ENCODE measurements at places on chromosomes 1 and 21.

DNA sequence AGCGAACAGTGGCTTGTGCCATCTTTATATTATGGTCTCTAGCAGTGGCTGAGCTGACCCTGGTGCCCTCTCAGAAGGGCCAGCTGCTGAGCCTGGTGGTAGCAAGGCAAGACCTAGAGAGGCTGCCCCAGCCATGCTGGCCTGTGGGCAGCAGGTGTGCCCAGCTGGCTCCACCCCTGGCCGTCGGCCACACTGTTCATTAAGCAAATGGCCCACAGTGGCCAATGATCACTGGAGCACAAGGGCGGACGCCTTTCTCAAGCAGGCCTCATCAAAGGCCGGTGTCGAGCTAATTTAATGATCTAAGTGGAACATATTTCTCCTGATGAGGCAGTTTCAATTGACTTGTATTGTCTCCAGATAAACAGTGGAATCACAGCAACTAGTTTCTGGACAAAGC, 89.4 kb downstream of the GRIK3 start:
- no peak for DNase-seq

DNA sequence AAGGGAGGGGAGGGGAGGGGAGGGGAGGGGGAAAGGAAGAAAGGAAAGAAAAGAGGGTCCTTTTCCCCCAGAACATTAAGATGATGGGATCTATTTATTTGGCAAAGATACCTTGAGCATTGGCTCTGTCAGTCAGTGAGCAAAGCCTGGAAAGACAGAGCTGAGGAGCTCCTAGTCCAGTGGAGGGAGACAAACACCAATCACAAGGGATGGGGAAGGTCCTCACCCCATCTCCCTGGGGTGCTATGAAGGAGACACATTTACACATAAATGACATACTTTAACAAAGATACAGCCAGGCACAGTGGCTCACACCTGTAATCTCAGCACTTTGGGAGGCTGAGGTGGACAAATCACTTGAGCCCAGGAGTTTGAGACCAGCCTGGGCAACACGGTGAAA, 154.9 kb upstream of the TIAM1 start:
- no peak for DNase-seq

DNA sequence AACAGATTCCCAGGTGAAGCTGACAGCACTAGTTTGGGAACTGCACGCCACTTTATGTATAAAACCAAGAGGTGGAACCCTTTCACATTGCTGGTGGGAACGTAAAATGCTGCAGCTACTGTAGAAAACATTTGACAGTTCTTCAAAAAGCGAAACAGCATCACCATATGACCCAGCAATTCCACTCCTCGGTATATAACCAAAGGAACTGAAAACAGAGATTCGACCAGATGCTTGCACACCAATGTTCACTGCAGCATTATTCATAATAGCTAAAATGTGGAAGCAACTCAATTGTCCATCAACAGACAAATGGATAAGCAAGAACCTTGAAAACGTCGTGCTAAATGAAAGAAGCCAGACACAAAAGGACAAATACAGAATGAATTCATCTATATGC, 17.5 kb downstream of the RSPH1 start:
- no peak for DNase-seq

GRCh38 chr1:223717695-223718363, 5.5 kb downstream of the CAPN2 start:
- no peak for DNase-seq

GRCh38 chr1:202656951-202657646, 53.2 kb downstream of the SYT2 start:
- DNase-seq = no peak

DNA sequence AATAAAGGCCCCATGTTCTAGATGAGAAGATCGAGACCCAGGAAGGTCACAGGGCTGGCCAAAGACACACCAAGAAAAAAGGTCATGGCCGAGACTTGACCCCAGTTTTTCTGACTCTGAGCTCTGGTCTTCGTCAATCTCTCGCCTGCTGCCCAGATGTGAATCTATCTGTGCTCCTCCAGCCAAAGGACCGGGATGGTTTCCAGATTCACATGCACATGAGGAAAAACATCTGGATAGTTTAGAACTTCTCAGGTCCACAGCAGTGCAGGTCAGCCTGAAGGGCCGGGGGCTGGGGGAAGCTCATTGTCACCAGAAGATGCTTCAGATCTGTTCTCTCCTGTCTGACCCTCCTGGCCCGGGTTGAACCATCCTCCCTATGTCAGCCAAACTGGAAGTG, 49.0 kb downstream of the KCNN3 start:
- no peak for DNase-seq

DNA sequence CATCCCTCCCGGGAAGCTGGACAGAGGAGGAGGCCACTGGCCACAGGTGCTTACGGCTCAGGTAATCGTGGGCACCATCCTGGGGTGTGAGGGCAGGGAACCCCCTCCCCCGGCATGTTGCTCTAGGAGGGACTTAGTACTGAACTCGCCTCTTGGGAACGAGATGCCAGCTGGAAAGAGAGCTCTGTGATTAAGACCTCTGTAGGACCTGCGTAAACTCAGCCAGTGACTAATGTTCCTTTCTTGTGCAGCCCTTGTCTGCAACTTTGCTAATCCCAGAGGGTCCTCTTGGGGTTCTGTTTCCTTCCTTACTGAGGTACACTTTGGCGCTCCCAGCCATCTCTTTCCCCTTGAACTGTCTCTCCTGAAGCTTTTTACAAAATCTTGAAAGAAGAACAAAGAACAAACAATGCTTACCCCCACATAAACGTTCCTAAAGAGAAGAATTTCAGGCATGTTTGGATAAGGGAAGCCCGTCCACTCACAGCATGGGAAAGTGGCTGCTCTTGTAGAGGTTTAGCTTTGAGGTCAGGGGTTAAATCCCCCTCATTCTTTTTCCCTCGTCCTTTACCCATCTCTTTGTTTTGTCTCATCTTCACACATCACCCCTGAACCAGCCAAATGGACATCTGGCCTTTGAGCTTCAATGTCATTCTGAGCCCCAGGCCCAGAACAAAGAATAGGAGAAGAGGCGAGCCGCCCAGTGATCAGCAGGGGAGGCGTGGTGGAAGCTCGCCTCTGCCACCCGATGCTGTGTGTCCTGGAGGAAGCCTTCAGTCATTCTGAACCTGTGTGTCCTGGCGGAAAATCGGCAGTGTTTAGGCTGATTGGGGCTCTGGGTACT, 37.4 kb downstream of the CITED4 start:
- DNase-seq = no peak

GRCh38 chr21:42277593-42277992, 37.6 kb downstream of the TFF3 start:
- no peak for DNase-seq

- DNase-seq = no peak
These were observed 8.3 kb downstream of the CSMD2 start for GRCh38 chr1:34156739-34157138.

- DNase-seq = no peak
These were observed 38.0 kb downstream of the DNTTIP2 start for GRCh38 chr1:93840956-93841482.

DNA sequence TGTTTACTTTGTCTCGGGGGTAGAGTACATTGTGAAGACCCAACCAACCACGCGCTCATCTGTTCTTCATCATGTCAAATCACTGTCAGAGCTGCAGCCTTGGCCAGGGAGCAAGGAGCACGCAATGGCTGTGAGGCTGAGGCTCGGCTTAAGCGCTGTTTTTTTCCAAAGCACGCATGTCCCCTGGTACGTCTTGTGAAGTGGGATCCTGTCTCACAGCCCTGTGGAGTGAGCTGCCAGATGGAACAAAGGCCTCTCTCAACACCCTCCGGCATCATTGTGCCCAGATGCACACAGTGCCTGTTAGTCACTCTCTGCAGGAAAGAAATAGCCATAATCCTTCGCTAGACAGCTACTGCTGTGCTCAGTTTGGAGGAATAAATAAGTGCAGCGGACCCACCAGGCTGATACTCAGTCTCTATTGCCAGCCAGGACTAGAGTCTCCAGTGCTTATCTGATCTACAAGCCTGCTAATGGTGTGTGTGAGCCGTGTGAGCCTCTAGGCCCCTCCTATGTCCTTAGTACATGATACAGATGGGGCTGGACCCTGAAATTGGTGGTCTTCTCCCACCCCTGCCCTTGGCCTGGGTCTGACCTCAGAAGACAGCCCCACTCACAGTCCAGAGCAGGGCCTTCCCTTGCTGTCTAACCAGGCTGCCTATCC, 91.3 kb upstream of the COA6 start:
- no peak for DNase-seq

- no peak for DNase-seq
These were observed 87.9 kb downstream of the SYT14 start for GRCh38 chr1:210025870-210026269.

DNA sequence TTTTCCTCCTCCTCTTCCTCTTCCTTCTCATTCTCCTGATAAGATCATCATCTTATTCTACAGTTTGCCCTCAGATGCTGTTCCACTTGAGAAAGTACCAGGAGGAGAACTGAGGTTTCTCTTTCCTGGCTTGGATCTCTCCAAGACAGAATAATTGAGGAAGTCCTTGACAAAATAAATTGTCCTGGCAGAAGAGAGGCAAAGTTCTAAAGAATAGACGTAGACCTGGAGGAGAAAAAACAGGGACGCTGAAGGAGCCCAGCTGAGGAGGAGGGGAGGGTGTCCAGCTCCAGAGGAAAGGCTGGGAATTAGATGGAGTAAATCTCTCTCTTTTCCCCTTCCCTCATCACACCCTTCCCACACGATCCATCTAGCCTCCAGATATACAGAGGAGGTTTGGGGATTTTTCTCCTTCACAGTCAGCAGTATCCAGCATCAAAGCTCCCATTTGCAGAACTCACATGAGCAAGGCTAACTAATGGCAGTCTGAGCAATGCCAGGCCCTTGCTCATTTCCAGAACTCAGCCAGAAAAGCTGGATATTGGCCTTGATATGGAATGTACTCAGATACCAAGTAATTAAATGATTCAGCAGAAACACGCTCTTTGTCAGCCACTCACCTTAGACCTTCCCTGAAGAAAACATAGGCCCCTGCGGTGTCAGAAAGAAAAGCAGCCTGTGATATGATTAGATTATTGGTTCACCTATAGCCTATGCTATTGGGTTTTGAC, 5.1 kb upstream of the GNG12 start:
- DNase-seq = no peak

DNA sequence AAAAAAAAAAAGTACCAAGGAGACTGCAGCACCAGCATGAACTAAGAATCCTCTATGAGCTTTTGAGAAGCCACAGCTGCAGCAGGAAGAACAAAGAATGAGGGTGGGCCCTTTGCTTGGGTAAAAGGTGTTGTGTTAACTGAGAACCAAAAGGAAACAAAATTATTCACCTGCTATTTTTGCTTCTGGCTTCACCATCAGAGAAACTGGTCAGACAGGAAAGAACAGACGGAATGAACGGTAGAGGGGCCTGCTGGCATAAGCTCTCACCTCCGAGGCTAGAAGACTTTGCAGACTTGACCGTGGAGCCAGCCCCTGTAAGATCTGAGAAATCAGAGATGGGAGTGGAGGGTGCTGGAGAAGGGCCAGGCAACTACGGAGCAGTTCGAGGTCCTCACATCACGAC, 27.6 kb downstream of the IL10RB start:
- no peak for DNase-seq

DNA sequence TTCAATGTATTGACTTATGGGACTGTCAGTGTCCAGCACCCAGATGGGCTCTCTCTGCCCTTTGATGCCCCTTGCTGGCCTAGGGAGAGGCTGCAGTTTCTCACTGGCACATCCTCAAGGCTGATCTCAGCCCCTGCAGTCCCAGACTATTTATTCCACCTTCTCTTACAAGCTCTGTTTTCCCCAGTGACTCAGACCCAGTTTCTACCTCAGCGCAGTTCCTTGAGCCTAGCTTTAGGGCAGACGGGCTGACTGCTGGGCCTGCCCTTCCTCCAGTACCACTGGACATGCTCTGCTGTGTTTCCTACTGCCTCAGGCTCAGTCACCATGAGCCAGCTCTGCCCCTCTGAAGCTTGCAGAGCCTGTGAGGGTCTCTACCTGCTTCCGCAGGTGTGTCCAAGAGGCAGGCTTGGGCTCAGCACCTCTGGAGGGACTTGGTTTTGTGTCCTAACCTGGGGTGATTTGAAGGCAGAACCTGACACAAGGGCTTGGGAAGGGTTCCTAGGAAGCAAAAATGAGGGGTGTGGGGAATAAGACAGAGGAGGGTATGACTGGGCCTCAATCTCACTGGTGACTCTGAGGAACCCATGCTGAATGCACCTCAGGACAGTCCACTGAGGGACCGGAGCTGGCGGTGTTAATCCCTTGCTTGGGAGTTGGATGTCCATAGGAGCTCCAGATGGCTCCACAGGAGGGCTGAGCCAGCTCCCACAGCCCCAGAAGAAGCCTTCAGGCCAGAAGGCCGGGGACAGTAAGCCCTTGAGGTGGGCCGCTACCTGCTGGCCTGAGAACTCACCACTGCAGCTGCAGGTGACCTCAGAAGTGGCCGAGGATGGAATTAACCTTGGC, 689.9 kb downstream of the MATN1 start:
- no peak for DNase-seq

DNA sequence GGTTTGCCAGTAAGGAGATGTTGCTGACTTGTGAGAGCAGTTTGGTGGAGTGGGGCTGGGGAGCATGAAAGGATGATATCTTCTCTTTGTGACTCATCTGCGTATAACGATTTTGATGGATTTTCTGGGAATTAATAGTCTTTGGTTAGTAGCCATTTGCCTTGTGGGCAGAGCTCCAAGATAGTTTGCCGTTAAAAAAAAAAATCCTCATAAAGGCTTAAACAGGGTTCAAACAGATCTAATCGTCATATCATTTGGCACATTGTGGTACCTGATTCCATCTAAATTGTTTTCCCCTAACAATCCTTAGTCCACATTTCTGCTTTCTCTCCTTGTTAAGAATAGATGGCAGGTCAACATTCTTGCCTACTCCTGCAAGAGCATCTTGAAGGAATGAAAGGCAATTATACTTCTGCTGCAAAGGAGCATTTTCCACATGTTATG, 168.0 kb downstream of the PPP1R12B start:
- DNase-seq = no peak

GRCh38 chr1:236687273-236687672, 974 bp downstream of the ACTN2 start:
- DNase-seq = no peak

- DNase-seq = no peak
These were observed 118.8 kb upstream of the PALMD start for GRCh38 chr1:99527078-99527477.

GRCh38 chr1:23446661-23447310, 22.2 kb upstream of the TCEA3 start:
- DNase-seq = no peak

GRCh38 chr1:61370177-61370912, 288.0 kb downstream of the NFIA start:
- no peak for DNase-seq

- peak; percentile 76 for DNase-seq
These were observed at the start of gene SERINC2 for GRCh38 chr1:31412732-31413404. Gene SERINC2, plus strand, starts transcription at chr1:31413213. Its CDS starts 53 bp downstream, at chr1:31413266.

- no peak for DNase-seq
These were observed 1.9 kb downstream of the NLRP3 start for GRCh38 chr1:247417831-247418230.

DNA sequence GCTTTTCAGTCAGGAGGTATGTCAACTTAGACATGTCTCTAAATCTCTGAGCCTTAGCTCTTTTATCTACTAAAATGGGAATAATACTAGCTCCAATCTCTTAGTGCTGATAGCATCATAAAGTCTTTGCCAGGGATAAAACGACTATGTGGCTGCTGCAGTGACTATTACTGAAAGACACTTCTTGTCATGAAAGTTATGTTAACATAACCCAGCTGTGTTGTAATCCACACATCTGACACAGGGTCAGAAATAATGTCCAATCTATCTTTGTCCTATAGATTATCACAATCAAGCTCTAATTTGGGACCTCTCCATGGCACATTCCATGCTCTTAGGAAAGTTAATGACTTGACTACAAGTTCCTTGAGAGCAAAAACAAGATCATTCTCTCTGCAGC, 62.8 kb downstream of the JAK1 start:
- no peak for DNase-seq

- no peak for DNase-seq
These were observed 136.5 kb downstream of the FGGY start for GRCh38 chr1:59433440-59433813.
